ENCODE measurements at places on chromosomes 11 and 22.

DNA sequence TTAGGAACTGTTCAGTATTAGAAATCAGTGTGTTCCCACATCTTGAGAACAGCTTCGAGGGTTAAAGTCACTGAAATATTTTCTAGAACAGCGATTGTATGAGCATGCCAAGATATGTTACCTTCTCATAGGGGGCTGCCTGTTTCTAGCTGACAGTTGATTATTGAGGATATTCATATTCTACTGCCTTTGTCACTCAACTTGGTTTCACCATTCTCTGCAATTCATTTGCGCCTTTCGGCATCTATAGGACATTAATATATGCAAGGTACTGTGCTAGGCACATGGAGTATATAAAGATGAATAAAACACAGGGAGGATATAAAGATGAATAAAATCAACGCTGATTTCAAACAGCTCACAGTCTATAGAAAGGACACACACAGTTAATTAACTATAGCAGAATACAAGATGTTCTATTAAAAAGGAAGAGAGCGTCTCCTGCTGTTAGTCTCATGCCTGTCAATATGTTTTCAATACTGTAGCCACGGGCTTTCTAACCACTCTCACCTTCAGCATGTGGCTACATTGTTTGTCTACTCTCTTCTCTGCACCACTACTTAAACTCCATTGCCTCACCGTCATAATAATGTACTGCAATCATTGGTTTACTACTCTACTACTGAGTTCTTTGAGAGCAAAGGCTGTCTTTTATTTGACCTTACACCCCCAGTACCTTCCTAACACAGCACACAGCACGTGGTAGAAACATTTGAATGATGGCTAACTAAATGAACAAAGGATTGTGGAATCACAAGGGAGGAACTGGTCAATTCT lies 81.9 kb downstream of the RAB30 start:
- no peak for DNase-seq

- DNase-seq: peak; percentile 71
Measured at GRCh38 chr22:45172881-45173585, 9.3 kb downstream of the NUP50 start.

DNA sequence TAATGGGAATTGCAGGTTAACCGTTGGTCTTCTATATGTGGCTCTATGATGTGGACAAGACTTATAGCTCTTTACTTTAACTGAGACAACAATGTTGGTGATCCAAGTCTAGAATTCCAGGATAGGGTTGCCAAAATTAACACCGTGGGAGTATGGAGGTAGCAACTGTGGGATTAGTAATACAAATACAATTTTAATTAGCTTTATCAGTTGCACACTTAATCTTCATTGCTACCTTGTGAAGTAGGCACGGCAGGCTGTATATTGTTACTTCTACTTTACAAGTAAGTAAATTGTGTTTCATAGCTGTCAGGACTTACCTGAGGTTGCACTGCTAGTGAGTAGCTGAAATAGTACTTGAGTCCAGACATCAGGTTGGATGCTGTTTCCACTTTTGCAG lies 21.0 kb downstream of the MTMR3 start:
- DNase-seq: no peak

DNA sequence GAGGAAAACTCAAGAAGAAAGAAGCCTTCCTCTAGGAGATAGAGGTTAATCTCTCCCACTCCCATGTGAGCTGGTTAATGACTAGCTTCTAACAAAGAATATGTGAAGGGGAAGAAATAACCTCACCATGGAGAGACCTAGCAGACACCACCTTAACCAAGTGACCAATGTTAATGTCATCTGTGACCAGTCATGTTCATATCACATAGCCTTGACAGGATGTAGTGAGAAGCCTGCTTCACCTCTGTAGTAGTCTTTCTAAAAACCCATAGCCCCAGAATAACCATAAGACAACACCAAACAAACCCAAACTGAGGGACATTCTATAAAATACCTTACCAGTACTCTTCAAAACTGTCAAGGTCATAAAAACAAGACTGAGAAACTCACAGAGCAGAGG lies 21.5 kb upstream of the POU2AF1 start:
- DNase-seq: no peak

DNA sequence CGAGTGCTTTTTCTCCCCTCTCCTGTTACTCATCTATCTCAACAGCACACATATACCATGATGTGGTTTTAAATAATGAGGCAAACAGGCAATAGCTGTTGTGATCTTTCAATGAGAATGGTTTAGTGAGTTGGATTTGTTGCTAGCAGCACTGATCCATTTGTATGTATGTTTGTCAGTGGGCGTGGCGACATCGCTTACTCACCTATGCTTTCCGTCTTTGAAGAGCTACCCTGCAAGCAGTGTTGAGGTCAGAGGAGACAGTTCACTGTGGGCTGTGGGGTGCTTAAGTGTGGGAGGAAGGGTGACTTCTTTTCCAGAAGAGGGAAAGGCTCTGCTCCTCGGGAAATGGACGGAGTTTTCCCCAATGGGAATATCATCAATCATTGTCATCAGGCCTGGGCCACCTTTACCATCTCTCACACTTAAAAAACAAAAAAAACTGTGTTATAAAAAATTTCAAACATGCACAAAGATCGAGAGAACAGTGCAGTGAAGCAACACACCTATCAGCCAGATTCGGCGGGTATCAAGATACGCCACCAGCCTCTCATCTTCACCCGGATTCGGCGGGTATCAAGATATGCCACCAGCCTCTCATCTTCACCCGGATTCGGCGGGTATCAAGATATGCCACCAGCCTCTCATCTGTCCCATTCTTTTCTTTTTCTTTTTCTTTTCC lies 83.8 kb downstream of the TBC1D22A start:
- no peak for DNase-seq

GRCh38 chr22:36760786-36761185 lies 15.1 kb downstream of the IFT27 start:
- no peak for DNase-seq

DNA sequence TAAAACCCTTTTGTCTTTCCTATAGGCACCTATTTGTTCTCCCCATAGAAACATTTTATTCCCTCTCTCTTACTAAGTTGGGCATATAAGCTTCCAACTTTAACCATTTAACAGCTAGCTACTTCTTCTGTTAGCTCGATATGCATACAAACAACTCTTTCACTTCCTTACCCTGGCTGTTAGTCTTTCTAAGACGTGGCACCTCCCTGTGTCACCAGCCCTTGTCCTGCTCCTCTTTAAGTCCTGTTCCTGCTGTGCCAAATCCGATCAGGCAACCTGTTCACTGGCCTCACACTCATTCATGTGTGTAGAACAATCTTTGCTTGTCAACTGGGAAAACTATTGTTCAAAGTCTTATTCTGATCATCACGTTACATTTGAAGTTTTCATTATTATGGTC lies 1376.1 kb upstream of the TENM4 start:
- no peak for DNase-seq

- DNase-seq: no peak
Measured at GRCh38 chr11:128039140-128040021, 548.0 kb downstream of the ETS1 start.

- DNase-seq: no peak
Measured at GRCh38 chr11:134581966-134582769, 170.1 kb upstream of the B3GAT1 start.

GRCh38 chr11:129888451-129888850 lies 6.9 kb downstream of the NFRKB start:
- peak; percentile 81 for DNase-seq

GRCh38 chr11:14300661-14301304 lies 58.2 kb downstream of the RRAS2 start:
- DNase-seq: peak; percentile 32

- no peak for DNase-seq
Measured at GRCh38 chr11:1060852-1061616, 13.6 kb upstream of the MUC2 start.

DNA sequence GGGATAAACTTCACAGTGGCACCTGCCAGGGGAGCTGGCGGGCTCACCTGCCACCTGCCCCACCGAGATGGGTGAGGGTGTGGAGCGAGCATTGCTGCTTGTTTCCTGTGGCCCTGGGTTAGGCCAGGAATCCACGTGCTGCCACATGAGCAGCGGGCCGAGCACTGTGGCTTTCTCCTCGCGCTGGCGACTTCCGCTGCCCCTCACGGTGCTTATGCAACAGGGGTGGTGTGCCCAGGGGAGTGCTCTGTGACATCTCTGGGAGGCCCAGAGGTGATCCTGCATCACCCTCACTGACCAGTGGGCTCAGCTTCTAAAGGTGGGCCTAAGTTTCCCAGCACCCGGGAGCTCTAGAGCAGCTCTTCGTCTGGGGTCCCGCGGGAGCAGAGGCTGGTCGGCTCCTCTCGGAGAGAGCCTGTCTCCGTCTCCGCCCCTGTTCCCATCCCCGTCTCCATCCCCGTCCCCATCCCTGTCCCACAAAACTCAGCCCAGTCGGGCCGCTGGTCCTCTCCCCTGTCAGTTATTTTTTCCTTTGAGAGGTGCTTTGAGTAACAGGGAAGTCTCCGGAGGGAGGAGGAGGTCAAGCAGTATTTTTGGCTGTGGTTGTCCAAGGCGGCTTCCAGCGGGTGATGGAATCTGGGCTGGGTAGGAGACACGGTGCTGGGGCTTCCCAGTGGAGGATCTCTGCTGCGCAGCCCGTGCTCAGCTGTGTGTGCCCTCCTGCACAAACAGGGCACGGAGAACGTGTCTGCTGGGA lies 42.5 kb downstream of the AP2A2 start:
- DNase-seq: no peak

GRCh38 chr11:91231226-91231625 lies 993.4 kb upstream of the FAT3 start:
- DNase-seq: no peak

DNA sequence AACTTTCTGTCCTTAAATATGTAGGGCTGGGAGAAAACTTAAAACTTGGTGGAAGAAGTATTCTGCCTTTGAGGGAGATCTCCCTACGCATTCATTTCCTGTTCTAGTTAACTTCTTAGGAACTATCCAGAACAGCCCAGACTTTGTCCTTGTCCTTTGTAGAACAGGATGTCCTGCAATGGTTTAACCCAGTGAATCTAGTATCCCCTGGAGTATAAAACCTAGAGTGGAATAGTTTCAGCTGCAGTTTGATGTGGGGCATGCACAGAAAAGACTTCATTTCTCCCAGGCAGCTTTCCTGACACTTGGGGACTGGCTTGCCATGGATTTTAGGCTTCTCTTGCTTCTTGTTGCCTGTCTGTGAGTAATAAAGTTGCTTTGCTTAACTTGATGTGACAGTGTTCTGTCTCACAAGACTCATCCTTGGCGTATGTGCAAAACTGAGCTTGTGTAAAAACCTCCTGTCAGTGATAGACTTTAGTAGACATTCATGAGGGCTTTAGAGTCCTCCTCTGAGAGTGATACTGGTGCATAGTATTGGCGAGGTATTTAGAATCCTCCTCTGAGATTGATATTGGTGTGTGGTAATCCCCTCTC lies 28.2 kb downstream of the ARHGAP42 start:
- no peak for DNase-seq

DNA sequence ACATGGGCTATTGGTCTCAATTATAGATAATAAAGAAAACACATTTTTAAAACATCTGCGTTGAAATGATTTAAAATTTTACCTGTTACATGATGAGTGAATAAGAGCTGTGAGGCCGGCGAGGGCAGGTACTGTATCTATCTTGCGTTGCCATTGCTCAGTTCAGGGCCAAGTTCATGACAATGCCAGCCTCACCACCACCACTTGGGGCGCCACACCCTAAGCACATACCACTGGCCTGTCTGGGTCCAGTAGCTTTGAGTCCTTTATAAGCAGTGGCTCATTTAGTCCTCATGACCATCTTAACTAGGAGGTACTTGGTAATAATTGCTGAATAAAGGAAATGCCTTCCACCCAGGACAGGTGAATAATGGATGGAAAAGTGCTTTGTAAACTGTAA lies 14.5 kb upstream of the MB start:
- no peak for DNase-seq

- DNase-seq: no peak
Measured at GRCh38 chr11:115169251-115169650, 335.0 kb downstream of the CADM1 start.

DNA sequence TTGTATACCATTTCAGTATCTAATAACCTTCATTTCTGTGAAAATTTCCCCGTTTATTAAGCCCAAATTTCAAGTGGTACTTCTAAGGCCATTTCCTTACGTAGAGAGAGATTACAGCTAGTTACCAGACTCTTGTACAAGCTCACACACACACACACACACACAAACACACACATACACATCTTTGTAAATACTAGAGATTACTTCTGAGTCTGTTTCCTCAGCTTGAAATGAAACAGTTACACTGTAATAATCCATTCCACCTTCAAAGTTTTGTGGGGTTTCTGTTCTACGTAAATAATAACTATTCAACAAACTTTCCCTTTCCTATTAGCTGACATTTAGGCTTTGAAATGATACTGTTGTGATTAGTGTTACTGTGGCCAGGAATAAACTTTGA lies 6.2 kb downstream of the POGLUT3 start:
- no peak for DNase-seq

DNA sequence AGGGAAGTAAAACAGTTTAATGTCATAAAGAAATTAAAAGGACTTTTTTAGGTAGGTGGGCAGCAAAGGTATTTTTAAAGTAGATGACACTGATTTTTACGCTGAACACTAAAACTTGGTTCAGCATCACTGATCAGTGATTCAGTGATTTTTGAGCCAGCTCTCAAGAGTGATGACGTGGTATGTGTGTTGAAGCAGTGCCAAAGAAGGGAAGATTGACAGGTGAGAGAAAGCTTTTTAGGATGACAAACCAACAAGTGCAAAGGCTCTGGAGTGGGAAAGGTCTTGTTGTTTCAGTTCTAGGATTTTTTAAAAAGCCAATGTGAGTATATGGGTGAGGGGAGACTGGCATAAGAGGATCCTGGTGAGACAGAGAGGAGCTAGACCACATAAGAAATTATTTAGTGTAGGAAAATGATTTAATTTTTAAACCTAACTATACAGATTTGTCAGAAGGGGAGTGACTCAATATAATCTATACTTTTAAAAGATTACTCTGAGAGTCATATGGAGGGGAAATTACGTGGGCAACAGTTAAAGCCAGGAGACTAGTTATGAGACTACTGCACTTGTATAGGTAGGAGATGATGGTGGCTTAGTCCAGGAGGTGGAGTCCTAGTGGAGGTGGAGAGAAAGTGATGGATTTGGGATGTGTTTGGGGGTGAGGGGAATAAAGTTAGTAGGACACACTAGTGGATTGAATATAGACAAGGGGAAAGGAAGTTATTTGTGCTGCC lies 17.6 kb upstream of the CALCB start:
- DNase-seq: no peak

- no peak for DNase-seq
Measured at GRCh38 chr22:24102366-24103200, 78.7 kb upstream of the SUSD2 start.

GRCh38 chr11:75715688-75716087 lies 1.9 kb upstream of the MOGAT2 start:
- DNase-seq: no peak

- DNase-seq: no peak
Measured at GRCh38 chr11:74677131-74677530, 54.1 kb downstream of the CHRDL2 start.

- DNase-seq: no peak
Measured at GRCh38 chr22:48890693-48891554, 936.7 kb downstream of the BRD1 start.

Data from thymus (tissue), 14 donors.